ENCODE measurements at places on chromosomes 5 and 9.
A peak's percentile ranks its signal among the peaks of the same experiment; 100 is the strongest.

DNA sequence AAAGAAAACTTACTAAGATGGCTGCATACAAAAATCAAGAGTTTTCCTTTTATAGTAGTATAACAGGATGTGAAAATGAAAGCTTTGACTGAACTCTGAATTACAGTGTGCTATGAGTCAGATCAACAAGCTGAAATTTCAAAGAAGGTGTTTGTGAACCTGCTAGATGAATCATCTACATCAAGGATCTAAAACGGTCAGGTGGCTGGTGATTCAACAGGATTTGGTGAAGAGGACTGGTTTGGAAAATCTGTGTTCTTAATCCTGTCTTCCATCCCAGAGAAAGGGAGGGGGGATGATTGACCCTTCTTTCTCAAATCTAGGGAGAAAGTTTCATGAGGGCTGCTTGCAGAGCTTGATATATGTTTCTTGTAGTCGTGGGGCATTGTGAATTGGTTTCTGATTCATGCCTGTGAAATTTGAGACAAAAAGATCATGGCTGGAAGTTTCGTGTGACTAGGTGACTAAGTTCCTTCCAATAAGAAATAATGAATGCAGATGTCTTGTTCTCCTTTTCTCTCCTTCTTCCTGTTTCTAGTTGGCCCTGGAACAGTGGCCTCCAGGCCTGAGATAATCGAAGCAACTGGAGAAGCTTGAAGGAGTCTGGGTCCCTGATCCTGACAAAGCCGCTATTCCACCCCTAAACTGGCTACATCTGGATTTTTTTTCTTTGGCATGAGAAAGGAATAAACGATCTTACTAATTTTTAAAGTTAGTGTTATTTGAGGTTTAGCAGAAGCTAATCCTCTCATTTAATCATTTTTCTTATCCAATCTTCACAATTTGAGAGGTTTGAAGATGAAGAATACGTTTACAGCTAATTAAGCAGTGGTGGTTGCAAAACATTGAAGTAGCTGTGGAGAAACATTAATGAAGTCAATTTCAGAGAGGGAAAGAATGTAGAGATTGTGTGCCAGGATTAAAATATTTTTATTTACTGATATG is 67.2 kb downstream of the MRPS30 start:
- no peak for DNase-seq

GRCh38 chr9:36896296-36896695 is 137.8 kb downstream of the PAX5 start:
- no peak for DNase-seq

DNA sequence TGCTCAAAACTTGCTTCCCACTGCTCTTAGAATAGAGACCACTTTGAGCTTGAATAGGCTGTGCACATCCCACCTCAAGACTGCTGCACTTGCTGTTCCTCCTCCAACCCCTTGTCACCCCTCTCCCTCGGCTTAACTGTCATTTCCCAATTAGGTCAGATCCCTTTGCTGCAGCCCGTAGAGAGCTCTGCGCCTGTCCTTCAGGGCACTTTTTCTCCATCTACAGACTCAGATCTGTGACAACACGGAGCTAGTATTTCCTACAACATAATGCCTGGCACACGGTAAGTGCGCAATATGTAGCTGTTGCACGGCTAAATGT is 485 bp upstream of the HABP4 start:
- no peak for DNase-seq

DNA sequence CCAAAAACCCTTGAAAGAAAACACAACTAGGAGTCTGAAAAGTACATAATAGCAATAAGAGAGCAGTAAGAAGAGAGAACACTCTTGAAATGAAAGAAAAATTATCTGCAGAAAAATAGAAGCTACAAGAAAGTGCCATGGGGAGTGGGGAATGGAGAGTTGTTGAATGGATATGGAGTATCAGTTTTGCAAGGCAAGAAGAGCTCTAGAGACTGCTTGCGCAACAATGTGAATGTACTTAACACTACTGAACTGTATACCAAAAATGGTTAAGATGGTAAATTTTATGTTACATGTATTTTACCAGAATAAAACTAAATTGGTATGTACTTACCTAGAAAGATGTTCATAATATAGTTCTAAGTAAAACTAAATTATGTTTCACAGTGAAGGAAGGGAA is 54.8 kb upstream of the RASGRF2 start:
- DNase-seq = no peak

DNA sequence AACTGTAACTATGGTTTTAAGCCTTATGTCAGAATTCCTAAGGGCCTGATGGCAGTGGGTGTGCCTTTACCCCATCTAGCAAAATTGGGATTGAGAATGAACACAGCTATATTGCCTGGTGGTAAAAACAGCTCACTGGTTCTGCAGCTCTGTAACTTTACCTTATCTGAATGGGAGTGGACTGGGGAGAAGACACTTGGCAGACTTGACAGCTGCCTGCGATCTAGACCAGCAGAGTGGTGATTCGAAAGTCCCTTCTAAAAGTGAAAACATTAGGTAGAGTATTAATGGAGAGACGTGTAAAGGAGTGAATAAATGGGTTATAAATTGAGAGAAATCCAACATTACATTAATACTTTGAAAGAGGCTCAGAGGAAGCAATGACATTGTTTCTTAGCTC is 289.1 kb upstream of the EDIL3 start:
- DNase-seq = no peak

GRCh38 chr5:107169867-107170266 is 500.9 kb downstream of the EFNA5 start:
- DNase-seq = no peak

GRCh38 chr5:100562821-100563220 is 27.6 kb downstream of the FAM174A start:
- no peak for DNase-seq

GRCh38 chr5:94025788-94026473 is 284.5 kb upstream of the POU5F2 start:
- DNase-seq = no peak

DNA sequence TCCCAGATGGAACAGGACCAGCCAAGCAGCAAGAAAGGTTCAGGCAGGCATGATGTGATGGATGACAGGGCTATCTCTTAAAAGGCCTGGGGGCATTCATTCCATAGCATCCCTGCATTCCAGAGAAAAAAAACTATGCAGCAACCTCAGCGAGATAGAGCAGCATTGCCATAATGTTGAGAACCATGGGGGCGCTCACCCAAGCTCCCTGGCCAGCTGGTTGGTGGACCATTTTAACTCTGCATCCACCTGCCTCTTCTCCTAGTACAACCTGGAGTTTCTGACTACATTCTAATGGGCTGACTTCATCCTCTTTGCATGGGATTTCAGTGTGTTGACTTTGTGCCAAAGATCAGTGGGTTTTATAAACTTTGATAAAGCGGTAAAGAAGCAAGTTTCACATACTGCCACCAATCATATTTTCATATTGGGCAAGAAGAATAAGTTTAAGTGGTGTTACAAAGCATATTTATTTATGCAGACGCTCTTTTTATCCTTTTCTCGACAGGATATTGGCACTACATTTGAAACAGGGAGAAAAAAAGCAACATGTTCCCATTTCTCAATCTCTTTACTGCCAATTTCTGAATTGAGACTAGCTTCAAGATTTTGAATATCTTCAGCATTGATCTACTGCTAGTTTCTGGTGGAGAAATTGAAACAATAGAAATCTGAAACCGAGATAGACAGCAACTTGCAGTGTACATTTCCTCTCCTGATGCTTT is 378.3 kb upstream of the WWC1 start:
- no peak for DNase-seq

GRCh38 chr9:27367175-27367798 is 70.3 kb upstream of the EQTN start:
- no peak for DNase-seq

DNA sequence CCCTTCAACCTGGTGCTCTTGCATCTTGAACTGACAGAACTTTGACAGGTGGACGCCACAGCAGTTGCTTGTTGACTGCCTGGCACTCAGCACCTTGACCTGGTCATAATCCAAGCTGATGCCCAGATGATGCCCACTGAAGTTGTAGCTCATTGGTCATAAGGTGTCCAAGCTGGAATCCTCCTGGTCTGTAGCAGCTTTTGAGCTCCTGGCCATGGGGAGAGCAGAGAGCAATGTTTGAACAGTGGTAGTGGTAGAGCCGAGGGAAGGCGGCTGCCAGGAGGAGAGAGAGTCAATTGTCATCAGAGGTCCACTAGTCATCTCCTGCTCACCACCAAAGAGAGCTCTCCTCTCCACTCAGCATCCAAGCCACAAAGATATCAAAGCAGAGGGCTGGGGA is 23.3 kb downstream of the CSF2 start:
- no peak for DNase-seq

- no peak for DNase-seq
Observed at GRCh38 chr9:27157097-27157496, 48.1 kb downstream of the TEK start.

- no peak for DNase-seq
Observed at GRCh38 chr9:6187272-6187671, 28.3 kb upstream of the IL33 start.

DNA sequence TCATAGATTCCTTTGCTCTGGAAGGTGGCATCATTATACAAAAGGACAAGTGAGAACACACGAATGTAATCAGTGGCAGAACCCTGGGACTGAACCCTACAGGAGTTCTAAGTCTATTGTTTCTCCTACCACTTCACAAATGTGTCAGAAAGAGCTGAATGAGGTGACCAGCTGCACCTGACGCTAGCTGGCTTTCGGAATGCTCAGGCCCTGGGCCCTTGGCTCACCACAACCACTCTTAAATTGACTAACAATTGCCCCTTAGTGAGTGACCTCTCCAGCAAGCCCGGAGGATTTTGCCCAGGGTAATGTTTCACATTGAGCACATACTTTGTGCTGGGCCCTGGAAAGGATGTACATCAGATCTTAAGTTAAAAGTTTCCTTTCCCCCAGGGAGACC is 41.2 kb upstream of the ABCA1 start:
- DNase-seq = no peak

DNA sequence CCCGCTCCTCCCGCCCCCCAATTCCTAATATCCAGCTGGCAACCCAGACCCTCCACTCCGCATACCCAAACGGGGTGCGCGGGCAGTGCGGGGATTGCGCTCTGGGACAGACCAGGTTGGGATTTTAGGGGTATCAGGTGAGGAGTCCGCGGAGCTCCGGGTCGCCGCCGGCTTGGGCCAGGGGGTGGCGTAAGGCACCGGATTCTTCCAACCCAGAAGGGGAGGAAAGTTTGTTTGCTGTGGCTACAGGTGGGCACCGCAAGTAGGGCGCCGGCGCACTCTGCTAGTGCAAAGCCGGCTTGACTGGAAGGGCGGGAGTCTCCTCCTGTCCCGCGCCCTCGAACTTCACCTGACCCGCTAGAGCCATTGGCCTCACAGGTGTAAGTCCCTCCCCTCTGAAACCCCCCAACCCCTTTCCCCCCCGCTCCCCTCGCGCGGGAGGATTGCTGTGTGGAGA is 709 bp downstream of the IQGAP2 start:
- peak; percentile 87 for DNase-seq

DNA sequence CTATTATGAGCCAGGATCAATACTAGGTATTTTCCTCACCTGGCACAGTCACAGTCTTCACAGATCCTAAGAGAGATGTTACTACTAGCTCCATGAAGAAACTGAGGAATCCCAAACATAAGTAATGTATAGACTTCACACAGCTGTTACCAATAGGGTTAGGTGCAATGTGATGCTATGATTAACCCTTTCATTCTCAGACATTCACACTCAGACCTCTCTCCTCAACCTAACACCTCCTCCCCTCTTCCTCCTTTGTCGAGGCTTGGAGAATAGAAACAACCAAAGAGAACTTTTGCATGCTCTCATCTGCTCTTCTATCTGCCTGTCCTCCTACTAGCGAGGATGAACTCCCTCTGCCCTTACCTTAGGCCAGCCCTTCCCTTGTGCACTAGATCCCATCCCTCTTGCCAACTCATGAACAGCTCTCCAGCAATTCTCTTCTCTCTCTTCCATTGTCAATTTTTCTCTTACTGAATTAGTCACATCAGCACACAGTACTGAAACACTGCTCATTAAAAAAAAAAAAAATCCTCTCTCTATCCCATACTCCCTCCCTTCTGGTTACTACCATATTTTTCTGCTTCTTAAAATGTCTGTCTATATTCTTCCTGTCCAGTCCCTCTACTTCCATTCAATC is 47.7 kb downstream of the MAPKAP1 start:
- no peak for DNase-seq

GRCh38 chr9:128627906-128628305 is 28.7 kb downstream of the DYNC2I2 start:
- DNase-seq = no peak

DNA sequence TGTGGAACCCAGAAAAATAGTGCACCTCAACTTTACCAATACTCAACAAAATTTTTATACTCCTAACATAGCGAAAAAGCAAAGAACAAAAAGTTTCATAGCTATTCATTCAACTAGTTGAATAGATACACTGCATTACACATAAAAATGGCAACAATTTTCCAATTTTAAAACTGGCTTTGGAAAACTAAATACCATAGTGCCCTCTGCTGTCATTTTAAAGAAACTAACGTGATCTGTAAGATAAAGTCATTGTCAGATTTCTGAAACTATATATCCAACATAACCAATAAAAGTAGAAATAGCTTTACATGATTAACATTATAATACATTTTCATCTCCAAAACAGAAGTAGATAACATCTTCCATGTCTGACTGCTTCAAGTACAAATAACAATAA is 31.6 kb downstream of the DTWD2 start:
- no peak for DNase-seq

GRCh38 chr5:2738700-2739359 is 12.6 kb downstream of the IRX2 start:
- DNase-seq = no peak

- DNase-seq = peak; percentile 29
Observed at GRCh38 chr9:108668938-108669335, 186.8 kb downstream of the ACTL7B start.

GRCh38 chr5:138543730-138544104 is 681 bp upstream of the ETF1 start:
- peak; percentile 59 for DNase-seq

- DNase-seq = no peak
Observed at GRCh38 chr5:108769352-108769751, 21.7 kb downstream of the FER start.

DNA sequence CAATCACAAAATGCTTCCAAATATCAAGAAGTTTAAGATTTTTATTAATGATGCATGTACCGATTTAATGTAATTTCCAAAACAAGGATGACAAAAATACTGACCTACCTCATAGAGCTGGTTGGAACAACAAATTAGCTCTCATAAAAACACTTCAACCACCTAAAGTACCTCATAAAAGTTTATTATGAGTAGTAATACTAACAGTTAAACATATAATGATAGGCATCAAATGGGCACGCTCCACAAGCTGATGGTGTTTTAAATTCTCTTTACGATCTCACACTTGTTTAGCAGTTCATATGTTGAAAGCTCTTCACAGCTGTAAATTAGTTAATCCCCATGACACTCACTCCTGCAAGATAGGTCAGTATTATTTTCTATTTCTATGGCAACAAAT is 150.0 kb upstream of the KIF2A start:
- DNase-seq = no peak

All from lower leg skin (tissue), 4 donors.